ENCODE measurements at places on chromosomes 7 and 10.

- no peak for DNase-seq
These were observed 56.6 kb downstream of the GSDME start for GRCh38 chr7:24700521-24701260.

- DNase-seq, result no peak
These were observed 430.7 kb upstream of the GRM3 start for GRCh38 chr7:86212976-86213375.

DNA sequence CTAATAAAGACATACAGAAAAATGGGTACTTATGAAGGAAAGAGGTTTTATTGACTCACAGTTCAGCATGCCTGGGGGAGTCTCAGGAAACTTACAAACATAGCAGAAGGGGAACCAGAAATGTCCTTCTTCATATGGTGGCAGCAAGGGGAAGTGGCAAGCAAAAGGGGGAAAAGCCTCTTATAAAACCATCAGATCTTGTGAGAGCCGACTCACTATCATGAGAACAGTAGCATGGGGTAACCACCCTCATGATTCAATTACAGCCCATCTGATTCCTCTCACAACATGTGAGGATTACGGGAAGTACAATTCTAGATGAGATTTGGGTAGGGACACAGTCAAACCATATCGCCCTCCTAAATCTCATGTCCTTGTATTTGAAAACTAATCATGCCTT is 1305.4 kb upstream of the SORCS1 start:
- no peak for DNase-seq

DNA sequence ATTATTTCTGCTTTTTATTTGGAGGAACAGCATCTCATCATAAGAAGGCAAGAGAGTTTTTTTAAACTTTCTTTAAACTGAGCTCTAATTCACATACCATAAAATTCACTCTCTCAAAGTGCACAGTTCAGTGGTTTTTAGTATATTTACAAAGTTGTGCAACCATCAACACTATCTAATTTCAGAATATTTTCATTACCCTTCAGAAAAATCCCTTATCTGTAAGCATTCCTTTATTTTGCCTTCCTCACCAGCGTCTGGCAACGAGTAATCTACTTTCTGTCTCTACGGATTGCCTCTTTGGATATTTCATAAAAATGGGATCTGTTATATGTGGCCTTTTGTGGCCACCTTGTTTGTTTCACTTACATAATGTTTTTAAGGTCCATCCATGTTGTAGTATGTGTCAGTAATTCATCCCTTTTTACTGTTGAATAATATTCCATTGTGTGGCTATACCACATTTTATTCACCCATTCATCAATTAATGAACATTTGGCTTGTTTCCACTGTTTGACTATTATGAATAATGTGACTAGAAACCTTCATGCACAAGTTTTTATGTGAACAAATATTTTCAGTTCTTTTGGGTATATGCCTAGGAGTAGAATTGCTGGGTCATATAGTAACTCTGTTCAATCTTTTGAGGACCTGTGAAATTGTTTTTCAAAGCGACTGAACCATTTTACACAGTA is 181.5 kb downstream of the TRIL start:
- no peak for DNase-seq

- peak; percentile 6 for DNase-seq
These were observed 729.9 kb downstream of the ZWINT start for GRCh38 chr10:55631071-55631654.

DNA sequence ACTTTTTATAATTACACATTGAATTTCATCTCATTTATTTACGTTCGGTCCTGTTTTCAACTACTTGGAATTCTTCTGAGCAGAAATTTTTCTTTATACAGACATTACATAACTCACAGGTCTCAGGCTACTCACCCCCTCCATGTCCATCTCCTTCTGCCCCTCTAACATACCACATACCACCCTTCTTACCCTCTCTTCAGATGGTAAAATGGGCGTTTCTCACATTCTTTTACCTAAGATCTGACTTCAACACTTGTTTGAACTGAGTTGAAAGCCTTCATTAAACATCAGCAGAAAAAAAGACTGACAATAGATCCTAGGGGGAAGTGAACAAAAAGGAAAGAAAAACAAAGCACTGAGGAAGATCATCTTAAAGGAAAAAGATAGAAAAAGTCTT is 309.7 kb downstream of the CTNNA3 start:
- DNase-seq, result no peak

DNA sequence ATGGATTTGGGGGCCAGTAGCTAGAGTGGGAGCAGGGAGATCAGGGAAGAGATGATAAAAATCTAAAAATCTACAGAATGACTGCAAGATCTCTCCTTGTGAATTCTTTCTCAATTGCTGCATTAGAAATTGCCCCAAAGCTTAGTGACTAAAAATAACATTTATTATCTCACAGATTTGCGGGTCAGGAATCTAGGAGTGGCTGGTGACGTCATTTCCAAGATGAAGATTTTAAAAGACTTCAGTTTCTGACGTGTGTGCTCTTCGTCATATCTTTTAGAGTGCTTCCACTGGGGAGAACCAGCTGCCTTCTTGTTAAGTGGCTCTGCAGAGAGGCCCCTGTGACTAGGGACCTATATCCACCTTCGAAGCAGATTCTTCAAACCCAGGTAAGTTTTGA is 112.6 kb downstream of the DGKI start:
- DNase-seq, result no peak

DNA sequence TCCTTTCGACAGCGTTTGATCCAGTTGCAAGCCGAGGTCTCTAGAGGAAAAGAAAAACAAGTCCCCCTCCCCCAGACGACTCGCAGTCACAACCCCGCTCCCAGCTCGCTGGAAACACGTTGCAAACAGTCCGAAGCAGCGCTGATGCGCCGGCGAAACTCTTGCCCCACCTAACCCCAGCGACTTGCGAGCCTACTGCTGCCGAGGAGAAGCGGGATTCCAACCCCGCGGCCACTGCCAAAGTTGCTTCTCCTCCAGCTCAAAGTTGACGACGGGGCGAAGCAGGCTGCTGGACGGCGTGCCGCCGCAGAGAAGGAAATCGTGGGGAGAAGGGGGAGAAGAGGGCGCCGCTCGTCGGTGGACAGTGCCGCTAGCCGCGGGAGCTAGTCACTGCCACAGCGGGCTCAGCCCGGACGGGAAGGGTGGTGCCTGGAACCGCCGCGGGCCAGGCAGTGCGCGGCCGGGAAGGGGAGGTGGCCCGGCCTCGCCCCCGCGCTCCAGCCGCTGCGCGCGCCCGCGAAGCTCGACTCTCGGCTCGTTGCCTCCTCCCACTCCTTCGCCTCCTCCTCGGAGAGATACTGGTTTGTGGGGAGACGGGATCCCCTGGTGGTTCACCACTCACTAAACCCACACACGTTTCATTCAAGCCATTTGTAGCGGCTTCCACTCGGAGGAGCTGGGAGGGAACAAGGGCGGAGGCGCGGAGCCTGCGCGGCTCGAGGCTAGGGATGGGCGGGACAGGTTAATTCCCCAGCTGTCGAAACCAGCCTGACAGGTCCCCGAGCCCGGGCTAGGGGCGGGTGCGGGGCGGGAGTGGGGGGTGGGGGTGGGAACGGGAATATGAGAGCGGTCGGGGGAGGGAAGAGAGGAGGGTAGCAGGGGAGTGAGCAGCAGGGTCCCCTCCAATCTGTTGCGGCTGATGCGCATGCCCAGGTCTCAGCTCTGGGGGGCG is at the start of gene GPR37:
GPR37 (minus strand) TSS at position 392 of the 952 bp plus-strand sequence. CDS start 816 bp downstream, outside the sequence.
- peak; percentile 89 for DNase-seq

- no peak for DNase-seq
These were observed 171.6 kb upstream of the MKI67 start for GRCh38 chr10:128297709-128298378.

DNA sequence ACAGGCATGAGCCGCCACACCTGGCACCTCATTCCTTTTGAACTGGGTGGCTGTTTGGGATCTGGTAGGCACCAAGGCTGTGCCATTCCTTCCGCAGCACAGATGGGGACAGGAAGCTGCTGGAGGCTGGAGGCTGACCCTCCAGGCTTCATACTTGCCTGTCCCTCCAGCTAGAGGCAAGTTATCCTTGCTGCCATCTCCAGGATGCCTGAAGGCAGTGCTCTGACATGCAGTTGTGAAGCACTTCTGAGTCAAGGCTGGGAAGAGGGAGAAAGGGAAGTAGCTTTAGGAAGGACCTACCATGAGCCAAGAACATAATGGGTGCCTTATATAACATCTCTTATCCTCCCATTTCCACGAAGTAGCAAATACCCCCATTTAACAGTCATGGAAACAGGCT is 9.5 kb downstream of the MARVELD1 start:
- no peak for DNase-seq

GRCh38 chr10:101485207-101485606 is 102.8 kb downstream of the POLL start:
- no peak for DNase-seq

- no peak for DNase-seq
These were observed 37.4 kb downstream of the SEMA3A start for GRCh38 chr7:84157171-84157570.

- no peak for DNase-seq
These were observed 11.8 kb downstream of the TFEC start for GRCh38 chr7:116018731-116019130.

All from hepatic stellate cell (primary cell).